ENCODE measurements at places on chromosomes 1 and 21. TPM values are rescaled to one million over a fixed set of nuclear protein-coding genes. Genes with fewer than 3 reads are reported as not detected.
A peak's percentile ranks its signal among the peaks of the same experiment; 100 is the strongest.

GRCh38 chr1:243253211-243253925, 1.7 kb downstream of the CEP170 start:
- H3K36me3 ChIP-seq, result no peaks in the 10 kb centered on the region
- peak; percentile 22 for DNase-seq
- peak overlapping the region; percentile 96 for H3K4me3 ChIP-seq

DNA sequence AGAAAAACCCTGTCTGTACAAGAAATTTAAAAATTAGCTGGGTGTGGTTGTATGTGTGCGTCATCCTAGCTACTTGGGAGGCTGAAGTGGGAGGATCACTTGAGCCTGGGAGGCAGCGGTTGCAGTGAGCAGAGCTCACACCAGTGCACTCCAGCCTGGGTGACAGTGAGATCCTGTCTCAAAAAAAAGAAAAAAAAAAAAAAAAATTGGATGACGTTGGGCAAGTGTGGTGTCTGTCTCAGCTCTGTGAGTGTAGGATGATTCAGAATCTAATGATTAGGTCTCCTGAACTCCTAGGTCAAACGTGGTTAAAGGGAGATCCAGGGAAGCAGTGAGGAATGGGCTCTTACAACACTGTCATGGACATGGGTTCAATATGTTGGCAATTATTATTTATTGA, 435.9 kb downstream of the KIF26B start:
- no peak overlapping the region for H3K27ac ChIP-seq
- H3K4me3 ChIP-seq, result no peak overlapping the region
- no peaks in the 10 kb centered on the region for H3K27me3 ChIP-seq
- no peak for DNase-seq
- H3K4me1 ChIP-seq, result no peaks in the 10 kb centered on the region
- H3K36me3 ChIP-seq, result no peaks in the 10 kb centered on the region

- no peak for DNase-seq
- peaks cover 29% of the 10 kb centered on the region for H3K36me3 ChIP-seq
- no peaks in the 10 kb centered on the region for H3K27me3 ChIP-seq
- H3K4me3 ChIP-seq, result no peak overlapping the region
- no peaks in the 10 kb centered on the region for H3K4me1 ChIP-seq
Observed at GRCh38 chr1:3822421-3822820, 26.1 kb upstream of the LRRC47 start.

- no peak for DNase-seq
- no peaks in the 10 kb centered on the region for H3K4me1 ChIP-seq
- H3K36me3 ChIP-seq, result no peaks in the 10 kb centered on the region
- H3K27me3 ChIP-seq, result no peaks in the 10 kb centered on the region
Observed at GRCh38 chr1:15308621-15309027, 61.6 kb downstream of the FHAD1 start.

The REG4 gene
- total RNA-seq, result not detected

DNA sequence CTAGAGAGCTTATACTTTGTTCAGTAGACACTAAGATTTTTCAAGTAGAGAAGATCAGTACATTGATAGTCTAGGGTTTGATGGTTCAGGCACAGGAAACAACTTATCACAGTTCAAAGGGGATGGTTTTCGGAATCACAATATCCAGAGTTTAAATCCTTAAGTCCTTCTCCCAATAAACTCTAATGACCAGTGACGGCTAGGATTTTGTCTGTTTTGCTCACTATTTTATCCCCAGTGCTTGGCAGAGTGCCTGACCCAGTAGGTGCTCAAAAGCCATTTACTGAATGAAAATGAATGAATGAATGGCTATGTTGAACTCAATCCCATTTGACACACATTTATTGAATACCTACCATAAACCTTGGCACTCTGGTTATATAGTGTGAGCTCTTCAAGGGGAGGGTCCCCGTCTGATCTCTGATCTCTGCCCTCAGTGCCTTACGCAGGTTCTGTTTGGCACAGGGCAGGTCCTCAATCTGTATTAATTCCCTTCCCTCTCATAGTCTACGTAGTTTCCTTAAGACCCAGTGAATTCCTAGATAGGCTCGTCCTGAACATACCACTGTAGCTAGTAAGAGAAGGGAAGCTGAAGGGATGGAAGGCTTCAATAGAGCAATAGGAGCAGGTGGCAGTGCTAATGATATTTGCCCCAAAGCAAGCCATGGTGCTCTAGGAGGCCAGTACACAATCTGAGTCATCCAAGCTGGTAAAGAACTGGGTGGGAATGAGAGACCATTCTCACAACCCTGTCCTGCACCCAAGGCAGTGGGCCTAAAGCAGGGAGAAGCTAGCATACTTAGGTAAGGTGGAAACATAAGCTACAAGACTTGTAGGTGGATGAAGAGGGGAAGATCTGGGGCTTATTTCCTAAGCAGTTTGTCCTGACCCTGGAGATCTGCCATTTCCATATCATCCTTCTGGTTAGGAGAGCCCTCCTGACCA, 53.4 kb downstream of the DMAP1 start:
- no peak for DNase-seq
- H3K4me1 ChIP-seq, result no peaks in the 10 kb centered on the region
- H3K36me3 ChIP-seq, result peaks cover 4% of the 10 kb centered on the region
- H3K27me3 ChIP-seq, result no peaks in the 10 kb centered on the region
- no peak overlapping the region for H3K27ac ChIP-seq
- H3K4me3 ChIP-seq, result no peak overlapping the region

GRCh38 chr1:52677076-52677806, 20.9 kb downstream of the COA7 start:
- DNase-seq, result no peak
- H3K27ac ChIP-seq, result no peak overlapping the region
- H3K4me1 ChIP-seq, result no peaks in the 10 kb centered on the region
- no peaks in the 10 kb centered on the region for H3K36me3 ChIP-seq
- no peak overlapping the region for H3K4me3 ChIP-seq
- H3K27me3 ChIP-seq, result no peaks in the 10 kb centered on the region

DNA sequence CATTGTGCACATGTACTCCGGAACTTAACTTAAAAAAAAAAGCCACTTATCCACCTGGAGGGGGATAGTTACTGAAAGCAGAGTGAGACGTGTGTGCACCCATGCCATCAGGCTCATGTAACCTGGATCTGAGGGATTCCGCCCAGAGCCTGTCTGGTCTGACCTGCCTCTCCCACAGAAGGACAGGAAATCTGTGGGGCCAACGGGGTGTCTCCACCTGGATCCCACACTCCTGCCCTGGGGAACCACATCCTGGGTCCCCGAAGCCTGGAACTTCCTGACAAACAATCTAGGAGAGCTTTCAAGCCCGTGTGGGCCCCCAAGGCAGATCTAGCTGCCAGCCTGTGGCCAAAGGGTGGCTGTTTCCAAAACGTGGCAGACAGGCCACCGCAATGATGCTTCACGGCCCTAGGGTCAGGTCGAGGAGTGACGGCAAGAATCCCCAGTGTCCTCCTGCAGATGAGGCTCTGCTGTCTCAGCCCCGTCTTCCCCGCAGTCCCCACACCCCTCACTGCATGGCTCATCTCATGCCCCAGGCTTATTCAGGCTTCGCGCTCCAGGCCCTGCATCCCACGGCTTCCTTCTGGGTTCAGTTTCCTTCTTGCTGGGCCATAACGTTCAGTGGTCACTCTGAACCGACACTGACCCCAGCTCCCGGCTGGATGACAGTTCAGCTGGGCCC, 21.0 kb upstream of the PCBP3 start:
- no peaks in the 10 kb centered on the region for H3K4me1 ChIP-seq
- H3K4me3 ChIP-seq, result no peak overlapping the region
- DNase-seq, result no peak

The BSND gene
- 1.4 TPM for total RNA-seq

DNA sequence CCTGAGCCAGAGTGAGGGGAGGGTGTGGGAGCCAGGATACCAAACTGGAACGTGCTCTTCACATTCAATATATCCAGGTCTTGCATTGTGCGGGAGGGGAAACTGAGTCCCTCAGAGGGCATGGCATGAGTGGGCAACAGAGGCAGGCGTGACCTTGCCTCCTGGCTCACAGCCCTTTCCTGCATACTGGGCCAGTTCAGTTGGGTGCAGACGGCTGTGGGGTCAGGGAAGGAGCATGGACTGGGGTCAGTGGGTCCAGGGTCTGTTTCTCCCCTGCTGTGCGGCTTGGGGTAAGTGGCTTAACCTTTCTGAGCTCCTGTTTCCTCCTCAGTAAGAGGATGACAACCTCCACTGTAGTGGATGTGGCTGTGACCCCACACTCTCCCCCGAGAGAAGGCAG, 16.6 kb downstream of the SERINC2 start:
- H3K4me3 ChIP-seq, result no peak overlapping the region
- no peaks in the 10 kb centered on the region for H3K4me1 ChIP-seq
- peaks cover 4% of the 10 kb centered on the region for H3K36me3 ChIP-seq
- no peak overlapping the region for H3K27ac ChIP-seq
- H3K27me3 ChIP-seq, result no peaks in the 10 kb centered on the region

- no peaks in the 10 kb centered on the region for H3K36me3 ChIP-seq
- H3K4me1 ChIP-seq, result peaks cover 12% of the 10 kb centered on the region
- no peak overlapping the region for H3K4me3 ChIP-seq
- H3K27ac ChIP-seq, result no peak overlapping the region
Observed at GRCh38 chr1:151618003-151618402, 6.2 kb downstream of the SNX27 start.

GRCh38 chr1:115624859-115625258, 16.9 kb upstream of the VANGL1 start:
- no peak overlapping the region for H3K27ac ChIP-seq
- H3K27me3 ChIP-seq, result no peaks in the 10 kb centered on the region
- no peak for DNase-seq

- no peak overlapping the region for H3K27ac ChIP-seq
- no peaks in the 10 kb centered on the region for H3K36me3 ChIP-seq
- no peak overlapping the region for H3K4me3 ChIP-seq
- H3K4me1 ChIP-seq, result no peaks in the 10 kb centered on the region
- H3K27me3 ChIP-seq, result no peaks in the 10 kb centered on the region
- no peak for DNase-seq
Observed at GRCh38 chr1:106447466-106447865, 609.0 kb upstream of the PRMT6 start.

DNA sequence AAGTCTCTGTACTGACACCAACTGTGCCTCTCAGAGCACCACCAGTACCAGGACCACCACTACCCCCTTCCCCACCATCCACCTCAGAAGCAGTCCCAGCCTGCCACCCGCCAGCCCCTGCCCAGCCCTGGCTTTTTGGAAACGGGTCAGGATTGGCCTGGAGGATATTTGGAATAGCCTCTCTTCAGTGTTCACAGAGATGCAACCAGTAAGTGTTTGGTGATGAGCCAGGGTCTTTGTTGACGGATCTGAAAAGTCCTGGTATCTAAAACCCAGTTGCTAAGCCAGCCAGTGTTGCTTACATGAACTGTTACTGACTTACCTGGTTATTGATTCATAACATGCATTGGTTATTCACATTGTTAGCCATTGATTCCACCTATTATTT, 1.1 kb downstream of the C1orf56 start:
- H3K36me3 ChIP-seq, result peaks cover 16% of the 10 kb centered on the region
- peak overlapping the region; percentile 82 for H3K27ac ChIP-seq
- peaks cover 5% of the 10 kb centered on the region for H3K4me1 ChIP-seq
- H3K27me3 ChIP-seq, result no peaks in the 10 kb centered on the region
- no peak for DNase-seq

DNA sequence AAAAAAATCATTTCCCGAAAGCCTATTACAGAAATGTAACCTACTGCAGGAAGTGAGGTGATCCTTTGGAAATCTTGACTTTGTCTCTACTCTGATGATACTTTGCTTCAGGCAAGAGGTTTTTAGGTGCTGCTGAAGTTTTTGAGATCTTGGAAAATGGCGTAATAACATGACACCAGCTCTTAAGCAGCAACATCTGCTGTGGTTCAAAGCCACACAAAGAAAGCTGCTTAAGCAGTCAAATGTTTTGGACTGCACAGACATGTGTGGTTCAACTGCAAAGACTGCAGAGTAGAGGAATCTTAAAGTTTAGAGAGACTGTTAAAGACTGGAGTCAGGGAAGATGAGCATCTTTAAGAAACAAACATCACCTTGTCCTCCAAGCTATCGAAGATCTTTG, 139.0 kb downstream of the RASAL2 start:
- H3K36me3 ChIP-seq, result no peaks in the 10 kb centered on the region
- H3K27ac ChIP-seq, result no peak overlapping the region
- H3K4me3 ChIP-seq, result no peak overlapping the region
- H3K4me1 ChIP-seq, result no peaks in the 10 kb centered on the region

The PROX1 gene
- total RNA-seq, result 6.6 TPM

DNA sequence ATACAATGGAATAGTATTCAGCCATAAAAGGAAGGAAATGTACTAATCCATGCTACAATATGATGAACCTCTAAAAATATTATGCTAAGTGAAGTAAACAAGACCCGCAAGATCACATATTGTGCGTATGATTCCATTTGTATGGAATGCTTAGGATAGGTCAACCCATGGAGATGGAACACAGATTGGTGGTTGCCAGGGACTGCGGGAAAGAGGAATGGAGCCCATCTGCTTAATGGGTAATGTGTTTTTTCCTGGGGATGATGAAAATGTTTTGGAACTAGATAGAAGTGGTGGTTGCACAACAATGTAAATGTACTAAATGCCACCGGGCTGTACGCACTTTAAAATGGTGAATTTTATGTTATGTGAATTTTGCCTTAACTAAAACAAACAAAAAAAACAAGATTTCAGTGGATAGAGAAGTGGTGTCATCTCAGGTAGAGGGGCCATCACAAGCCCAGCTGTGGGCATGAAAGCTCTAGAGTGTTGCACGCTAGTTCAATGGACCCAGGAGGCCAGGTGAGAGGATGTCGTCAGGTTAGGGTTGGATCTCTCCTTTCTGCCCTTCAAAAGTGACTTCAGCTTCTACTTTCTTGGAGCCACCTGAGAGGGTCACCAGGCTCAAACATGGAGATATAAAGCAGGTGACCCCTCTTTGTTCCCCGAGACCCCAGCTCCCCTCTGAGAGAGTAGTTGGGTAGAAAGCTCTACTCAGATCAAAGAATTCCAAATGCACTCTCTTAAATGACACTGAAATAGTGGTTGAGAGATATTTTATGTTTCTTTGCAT, 2.5 kb downstream of the C1orf115 start:
- no peak overlapping the region for H3K4me3 ChIP-seq
- H3K4me1 ChIP-seq, result peaks cover 11% of the 10 kb centered on the region
- H3K36me3 ChIP-seq, result no peaks in the 10 kb centered on the region
- H3K27ac ChIP-seq, result no peak overlapping the region
- DNase-seq, result no peak

- H3K4me1 ChIP-seq, result no peaks in the 10 kb centered on the region
- no peaks in the 10 kb centered on the region for H3K27me3 ChIP-seq
- no peak for DNase-seq
- H3K36me3 ChIP-seq, result no peaks in the 10 kb centered on the region
- H3K27ac ChIP-seq, result no peak overlapping the region
Observed at GRCh38 chr21:23215261-23215660, 2217.1 kb downstream of the NCAM2 start.

DNA sequence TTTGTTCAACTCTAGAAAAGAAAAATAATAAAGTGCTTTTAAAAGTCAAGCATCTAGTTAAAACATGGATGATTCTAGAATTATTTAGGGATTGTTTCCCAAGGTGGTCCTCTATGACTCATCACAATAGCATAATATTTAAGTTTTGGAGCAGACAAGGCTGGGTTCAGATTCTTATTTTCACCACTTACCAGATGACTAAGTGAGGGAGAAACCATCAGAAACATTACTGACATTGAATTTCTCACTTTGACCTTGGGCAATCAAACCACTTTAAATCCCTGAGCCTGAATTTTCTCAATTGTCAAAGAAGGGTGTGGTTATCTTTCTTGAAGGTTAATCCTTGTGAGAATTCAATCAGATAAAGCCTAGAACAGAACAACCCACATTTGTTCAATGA, 102.5 kb upstream of the PTGFR start:
- no peaks in the 10 kb centered on the region for H3K36me3 ChIP-seq
- H3K4me1 ChIP-seq, result no peaks in the 10 kb centered on the region
- no peak overlapping the region for H3K4me3 ChIP-seq
- no peak overlapping the region for H3K27ac ChIP-seq

Data from kidney (tissue), 22 donors.